C1 segment of cervical spinal cord (tissue), 14 donors: ENCODE measurements at places on chromosomes 6 and 20.

- no peak for DNase-seq
Measured at GRCh38 chr20:63382551-63383300, 21.6 kb upstream of the CHRNA4 start.

GRCh38 chr6:4687989-4688947 lies 87.9 kb upstream of the CDYL start:
- DNase-seq = no peak

DNA sequence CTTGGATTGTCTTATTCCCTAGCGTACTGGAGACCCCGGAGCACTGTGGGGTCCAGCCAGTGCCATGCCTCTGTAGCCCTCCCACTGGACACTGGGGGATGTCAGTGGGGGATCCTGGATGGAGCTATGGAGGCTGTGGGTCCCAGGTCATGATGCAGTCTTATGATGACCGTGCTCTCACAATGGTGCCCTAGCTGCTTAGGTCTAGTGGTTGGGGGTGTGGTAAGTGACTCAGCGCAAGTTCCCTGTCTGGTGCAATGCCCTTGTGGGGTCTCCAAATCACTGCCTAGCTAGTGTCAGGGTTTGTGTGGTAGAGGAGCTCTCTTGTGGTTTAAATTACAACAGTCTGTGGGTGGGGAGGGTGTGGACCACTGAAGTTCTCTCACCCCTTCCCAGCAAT lies 135.4 kb downstream of the CDC5L start:
- no peak for DNase-seq

GRCh38 chr6:169490246-169490641 lies 211.6 kb downstream of the WDR27 start:
- no peak for DNase-seq

DNA sequence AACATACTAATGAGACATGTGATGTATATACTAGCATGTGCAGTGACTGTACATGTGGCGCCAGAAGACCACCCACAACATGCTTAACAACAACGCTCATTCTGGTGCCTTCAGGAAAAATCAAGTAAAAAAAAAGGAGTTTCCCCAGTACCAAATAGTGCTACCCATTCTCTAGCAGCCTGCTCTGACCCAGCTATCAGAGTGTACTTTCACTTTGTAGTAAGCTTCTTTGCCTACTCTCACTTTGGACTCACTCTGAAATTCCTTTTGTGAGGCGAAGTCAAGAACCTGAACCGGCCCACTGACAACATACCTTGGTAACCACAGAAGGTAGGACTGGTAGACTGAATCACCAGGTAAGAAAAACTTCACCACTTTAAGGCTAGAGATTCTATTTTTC lies 1100.0 kb downstream of the GRIK2 start:
- no peak for DNase-seq

DNA sequence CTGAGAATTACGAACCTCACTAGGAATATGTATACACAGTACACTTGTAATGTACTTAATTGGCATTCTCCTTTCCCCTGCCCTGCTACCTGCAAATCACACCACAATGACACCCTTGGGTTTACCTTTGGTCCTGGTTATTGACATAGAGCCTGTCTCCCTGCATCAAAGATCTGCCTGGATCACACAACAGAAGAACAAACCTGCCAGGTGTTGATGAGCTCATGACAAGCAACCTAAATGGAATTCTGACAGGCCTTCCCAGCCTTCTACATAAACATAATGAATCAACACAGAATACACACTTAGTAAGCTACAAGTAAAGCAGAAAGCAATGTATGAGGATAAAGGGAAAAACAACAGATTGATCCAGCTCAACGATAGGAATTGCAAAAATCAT lies 95.6 kb downstream of the HDGFL1 start:
- DNase-seq = no peak

DNA sequence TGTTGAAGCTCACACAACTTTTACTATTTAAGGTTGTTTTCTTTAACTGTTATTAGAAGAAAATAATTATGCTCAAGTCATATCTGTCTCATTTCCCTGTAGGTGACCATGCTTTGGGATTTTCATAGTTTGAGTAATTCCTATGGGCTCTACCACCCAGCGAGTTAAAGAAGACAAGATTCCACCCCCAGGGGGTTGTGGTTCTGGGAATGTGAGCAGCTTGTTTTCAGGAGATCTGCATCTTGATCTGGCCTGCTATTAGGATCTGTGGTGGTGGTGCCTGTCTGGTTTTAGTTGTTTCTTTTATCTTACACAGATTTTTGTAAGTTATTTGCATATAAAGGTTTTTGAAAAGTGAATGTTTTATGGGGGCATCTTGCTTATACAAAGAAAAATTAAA lies 20.2 kb upstream of the REV3L start:
- no peak for DNase-seq

- no peak for DNase-seq
Measured at GRCh38 chr6:121523628-121524027, 88.2 kb downstream of the GJA1 start.

GRCh38 chr6:149761438-149761837 lies 11.9 kb downstream of the PCMT1 start:
- no peak for DNase-seq

- DNase-seq = no peak
Measured at GRCh38 chr6:4914420-4915159, 89.2 kb downstream of the RPP40 start.

- DNase-seq = no peak
Measured at GRCh38 chr6:135257631-135258405, 76.7 kb downstream of the MYB start.

DNA sequence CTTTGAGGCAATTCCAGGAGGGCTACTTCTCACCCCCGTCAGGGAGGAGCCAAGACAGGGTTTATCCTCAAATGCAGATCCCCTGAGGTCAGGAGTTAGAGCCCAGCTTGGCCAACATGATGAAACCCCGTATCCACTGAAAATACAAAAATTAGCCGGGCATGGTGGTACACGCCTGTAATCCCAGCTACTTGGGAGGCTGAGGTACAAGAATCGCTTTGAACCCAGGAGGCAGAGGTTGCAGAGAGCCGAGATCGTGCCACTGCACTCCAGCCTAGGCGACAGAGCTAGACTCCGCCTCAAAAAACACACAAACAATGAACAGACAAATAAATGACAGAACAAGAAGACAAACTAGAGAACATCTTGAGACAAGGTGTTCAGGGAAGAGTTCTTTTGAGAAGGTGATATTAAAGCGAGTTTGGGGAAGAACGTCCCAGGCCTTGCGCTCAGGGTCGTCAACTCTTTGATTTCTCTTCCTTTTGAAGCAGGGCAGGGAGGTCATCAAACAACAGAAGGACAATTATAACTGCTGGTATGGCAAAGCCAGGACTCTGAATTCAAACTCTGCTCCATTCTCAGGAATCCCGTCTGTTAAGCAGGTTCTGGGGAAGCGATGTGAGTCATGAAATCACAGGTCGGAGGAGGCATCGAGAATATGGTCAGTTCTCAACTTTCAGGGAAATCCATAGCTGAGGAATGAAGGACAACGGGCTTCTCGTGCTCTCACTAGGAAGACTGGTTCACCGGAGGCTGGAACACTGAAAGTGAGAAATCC lies 1.4 kb upstream of the RALY start:
- no peak for DNase-seq

GRCh38 chr6:164692772-164693510 lies 616.5 kb downstream of the C6orf118 start:
- no peak for DNase-seq

- no peak for DNase-seq
Measured at GRCh38 chr6:19327241-19327640, 509.9 kb upstream of the ID4 start.

DNA sequence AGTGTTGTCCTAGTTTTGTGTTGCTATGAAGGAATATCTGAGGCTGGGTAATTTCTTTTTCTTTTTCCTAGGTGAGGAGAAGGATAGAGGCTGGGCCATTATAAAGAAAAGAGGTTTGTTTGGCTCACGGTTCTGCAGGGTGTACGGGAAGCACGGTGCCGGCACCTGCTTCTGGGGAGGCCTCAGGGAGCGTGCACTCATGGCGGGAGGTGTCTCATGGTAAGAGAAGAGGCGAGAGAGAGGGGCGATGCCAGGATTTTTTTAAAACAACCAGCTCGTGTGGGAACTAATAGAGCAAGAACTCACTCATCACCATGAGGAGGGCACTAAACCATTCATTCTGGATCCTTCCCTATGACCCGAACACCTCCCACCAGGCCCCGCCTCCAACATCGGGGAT lies 14.2 kb upstream of the NPBWR2 start:
- no peak for DNase-seq

DNA sequence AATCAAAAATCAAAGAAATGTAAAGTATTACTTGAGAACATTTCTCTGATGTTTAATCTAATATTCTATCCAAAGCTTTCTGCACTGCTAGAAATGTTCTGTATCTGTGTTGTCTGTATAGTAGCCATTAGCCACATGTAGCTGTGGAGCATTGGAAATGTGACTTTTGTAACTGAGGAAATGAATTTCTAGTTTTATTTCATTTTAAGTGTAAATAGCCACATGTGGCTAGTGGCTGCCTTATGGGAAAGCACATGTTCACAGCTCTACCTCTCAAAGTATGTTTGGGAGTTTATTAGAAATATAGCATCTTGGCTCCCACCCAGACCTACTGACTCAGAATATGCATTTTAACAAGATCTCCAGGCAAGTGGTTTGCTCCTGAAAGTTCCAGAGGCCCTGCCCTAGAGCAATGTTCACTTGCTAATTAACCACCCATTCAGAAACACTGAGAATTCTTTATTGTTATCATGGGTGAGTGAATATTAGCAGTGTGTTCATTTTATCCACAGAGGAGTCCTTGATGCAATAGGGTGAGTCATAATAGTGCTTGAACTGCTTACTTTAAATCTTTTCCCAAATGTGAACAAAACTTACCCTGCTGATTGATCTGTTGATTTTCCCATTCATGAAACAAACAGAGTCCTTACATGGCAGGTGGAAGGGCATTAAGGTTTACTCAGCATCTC lies 282.7 kb downstream of the PLCB1 start:
- DNase-seq = no peak

- no peak for DNase-seq
Measured at GRCh38 chr6:78607189-78607588, 260.2 kb upstream of the IRAK1BP1 start.

GRCh38 chr20:33345342-33345741 lies 56.0 kb downstream of the CDK5RAP1 start:
- DNase-seq = no peak

- DNase-seq = peak; percentile 17
Measured at GRCh38 chr6:37005061-37005810, at the start of gene FGD2. TSS of gene FGD2 (plus strand) at chr6:37005655. CDS start at chr6:37005818, 163 bp downstream.

GRCh38 chr6:111011360-111012142 lies 29.7 kb downstream of the RPF2 start:
- no peak for DNase-seq

GRCh38 chr20:62354031-62354808 lies 12.9 kb downstream of the LAMA5 start:
- no peak for DNase-seq

GRCh38 chr20:371755-372542 lies 8.6 kb upstream of the TRIB3 start:
- DNase-seq = no peak

DNA sequence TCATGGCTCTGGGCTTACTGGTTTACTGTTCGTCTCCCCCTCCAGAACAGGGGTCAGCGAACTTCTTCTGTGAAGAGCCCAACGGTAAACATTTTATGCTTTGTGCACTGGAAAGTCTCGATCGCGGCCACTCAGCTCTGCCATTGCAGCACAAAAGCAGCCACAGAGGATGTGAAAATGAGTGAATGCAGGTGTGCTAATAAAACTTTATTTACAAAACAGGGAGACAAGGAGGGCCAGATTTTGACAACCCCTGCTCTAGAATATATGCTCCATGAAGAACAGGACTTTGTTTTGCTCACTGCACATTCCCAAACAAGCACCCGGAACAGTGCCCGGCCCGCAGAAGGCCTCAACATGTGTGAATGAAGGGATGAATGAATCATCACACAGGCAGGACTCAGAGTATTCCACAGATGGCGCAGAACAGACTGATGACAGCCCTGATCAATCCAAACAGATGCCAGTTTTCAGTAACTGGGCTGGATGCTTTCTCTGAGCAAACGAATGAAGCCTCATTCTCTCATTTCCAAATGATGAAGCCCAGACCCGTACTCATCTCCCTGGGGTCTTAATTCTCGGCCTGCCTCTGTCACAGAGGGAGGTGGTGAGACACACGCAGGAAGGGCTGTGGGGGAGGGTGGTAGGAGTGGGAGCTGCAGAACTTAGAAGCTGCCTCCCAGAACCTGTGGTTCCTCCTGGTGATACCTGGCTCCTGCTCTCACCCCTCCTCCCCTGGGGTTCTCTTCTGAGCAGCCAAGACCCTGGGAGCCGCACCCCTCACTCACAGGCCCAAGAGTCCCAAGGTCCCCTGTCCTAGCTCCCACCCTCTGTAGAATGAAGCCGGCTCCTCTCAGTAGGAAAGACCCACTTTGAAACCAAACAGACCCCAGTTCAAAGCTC lies 196.4 kb downstream of the PREX1 start:
- DNase-seq = no peak

DNA sequence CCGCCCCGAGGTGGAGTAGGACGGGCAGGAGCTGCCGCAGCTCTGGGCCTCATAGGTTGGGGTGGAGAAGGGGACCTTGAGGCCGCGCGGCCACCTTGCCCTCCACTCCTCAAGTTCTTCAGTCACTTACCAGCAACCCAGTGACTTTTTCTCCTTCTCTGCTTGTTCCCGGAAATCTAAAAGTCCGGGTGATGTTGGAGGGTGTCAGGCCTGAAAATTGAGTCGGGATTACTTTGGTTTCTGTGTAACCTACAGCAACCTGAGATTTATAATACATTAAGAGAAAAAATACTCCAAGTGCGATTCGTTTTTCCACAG lies 338 bp downstream of the RWDD1 start:
- DNase-seq = no peak

DNA sequence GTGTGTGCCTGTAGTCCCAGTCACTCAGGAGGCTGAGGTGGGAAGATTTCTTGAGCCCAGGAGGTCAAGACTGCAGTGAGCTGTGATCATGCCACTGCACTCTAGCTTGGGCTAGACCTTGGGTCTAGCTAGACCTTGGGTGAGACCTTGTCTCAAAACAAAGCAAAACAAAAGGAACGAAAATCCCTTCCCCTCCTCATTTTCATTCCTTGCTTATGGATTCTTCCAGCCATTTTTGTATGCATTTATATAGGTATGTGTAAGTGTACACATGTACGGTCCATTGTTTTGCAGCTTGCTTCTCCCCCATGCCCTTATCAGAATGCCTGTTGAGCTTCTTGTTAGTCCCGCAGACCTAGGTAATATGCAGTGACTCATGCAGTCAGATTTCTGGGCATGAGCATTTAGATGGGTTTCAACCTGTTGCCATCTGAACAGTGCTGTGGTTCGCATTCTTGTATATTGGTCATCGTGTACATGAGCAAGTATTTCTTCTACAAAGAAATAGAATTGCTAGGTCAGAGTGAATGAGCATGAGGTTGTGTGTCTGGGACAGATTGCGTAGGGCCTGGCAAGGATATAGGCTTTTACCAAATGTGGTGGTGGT lies 73.2 kb downstream of the ATRN start:
- no peak for DNase-seq

DNA sequence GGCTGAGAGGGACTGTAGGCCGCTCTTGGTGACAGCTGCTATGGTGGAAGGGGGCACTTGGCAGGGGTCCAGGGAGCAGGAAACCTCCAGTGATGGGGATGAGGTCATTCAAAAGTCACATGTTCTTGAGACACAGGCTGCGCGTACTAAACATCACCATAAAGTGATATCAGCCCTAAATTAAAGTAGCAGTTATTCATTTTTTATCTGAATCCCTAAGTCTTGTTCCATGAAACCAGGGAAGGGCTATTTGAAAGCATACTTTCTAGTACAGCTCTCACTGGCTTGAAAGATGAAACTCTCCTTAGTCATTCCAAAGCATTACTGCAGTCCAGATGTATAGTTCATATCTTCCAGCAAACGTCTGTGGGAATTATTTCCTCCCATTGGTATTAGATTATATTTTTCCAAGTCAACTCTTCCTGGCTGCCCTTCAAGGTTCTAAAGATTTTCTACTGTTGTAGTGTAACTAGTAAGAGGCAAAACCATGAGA lies 373.1 kb downstream of the CD109 start:
- no peak for DNase-seq
